CD4-positive, alpha-beta T cell treated with Interleukin-1 beta for 1 hour (primary cell): ENCODE measurements at places on chromosomes 4 and X.

DNA sequence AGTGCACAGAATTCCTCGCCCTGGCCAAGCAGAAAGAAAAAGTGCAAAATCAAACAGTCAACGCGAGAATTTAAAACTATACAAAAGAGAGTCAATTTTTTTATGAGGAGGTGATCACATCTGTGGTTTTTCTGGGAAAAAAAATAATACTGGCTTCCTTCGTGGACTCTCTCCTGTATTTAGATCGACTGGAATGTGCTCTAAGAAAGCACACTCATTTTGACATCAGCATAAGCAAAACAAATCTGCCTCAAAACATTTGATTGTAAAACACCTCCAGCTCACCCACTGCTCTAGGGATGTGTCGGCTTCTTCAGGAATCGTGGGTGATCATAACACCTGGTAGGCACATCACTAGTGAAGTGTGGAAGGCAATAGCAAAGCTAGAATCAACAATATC, 417.4 kb upstream of the FAT1 start:
- DNase-seq, result no peak

- DNase-seq, result no peak
These were observed 6.9 kb upstream of the ARMCX4 start for GRCh38 chrX:101478366-101478765.

DNA sequence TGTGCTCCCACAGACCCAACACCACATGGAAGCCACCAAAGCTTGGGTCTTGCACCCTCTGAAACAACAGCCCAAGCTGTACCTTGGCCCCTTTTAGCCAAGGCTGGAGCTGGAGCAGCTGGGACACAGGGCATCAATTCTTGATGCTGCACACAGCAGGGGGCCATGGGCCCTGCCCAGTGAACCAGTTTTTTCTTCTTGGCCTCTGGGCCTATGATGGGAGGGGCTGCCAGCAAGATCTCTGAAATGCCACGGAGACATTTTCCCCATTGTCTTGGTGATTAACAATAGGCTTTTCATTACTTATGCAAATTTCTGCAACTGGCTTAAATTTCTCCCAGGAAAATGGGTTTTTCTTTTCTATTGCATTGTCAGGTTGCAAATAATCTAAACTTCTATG, 49.0 kb downstream of the SPANXA2 start:
- DNase-seq, result no peak

- DNase-seq, result no peak
These were observed 32.8 kb upstream of the PPARGC1A start for GRCh38 chr4:23922541-23923111.

- no peak for DNase-seq
These were observed 25.1 kb upstream of the PRDM8 start for GRCh38 chr4:80172203-80172602.

GRCh38 chr4:53640576-53641453, 49.5 kb upstream of the LNX1 start:
- no peak for DNase-seq

DNA sequence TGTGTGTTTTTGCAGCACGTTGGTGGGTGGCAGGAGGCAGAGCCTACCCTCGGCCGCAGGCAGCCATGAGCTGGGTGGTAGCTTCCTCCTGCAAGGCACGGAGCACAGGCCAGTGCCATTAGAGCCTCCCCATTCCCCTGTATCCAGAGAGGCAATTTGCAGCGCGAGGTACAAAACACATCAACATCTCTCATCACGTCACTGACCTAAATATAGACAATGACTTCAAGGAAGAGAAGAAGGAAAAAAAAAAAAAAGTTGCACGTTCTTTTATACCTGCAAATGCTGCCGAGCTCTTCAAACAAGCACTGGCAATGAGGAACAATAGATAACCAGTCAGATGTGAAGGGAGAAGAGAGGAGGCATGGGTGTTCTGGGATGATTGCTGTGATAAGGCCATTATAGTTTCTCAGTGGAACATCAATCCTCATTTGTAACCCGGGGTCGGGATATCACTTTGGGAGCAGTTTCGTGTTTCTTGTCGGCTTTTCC, 159.9 kb downstream of the MGST2 start:
- no peak for DNase-seq

DNA sequence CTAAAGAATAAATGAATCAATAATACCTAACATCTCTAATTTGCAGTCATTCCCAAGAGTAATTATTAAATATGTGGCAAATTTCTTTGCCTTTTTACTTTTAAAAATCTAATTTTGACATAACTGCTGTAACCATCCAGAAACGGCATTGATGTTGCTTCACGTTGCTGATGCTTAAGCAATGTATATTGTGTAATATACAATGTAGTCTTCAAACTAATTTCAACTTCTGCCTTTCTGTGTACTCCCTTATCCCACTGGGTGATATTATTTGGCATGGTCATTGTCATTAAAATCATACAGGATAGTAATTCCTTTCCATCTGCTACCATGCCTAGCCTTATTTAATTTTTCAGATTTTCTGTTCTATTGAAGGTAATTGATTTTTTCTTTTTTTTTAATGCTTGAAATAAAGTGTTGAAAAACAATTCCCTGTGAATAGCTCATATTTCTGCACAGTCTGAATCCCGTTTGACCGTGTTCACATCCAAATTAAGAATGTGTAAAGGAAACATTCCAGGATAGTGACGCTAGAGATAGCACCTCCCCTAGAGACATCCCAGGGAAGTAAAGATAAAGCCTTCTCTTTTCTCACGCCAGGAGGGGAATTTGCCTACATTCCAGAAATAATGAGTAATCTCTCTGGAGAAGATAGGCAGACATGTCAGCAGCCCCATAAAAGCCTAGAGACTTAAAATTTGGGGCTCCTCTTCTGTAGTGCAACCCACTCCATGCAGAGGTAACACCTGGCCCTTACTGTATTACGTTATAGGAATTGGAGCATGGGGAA, 8.6 kb downstream of the FAM200B start:
- DNase-seq, result no peak

DNA sequence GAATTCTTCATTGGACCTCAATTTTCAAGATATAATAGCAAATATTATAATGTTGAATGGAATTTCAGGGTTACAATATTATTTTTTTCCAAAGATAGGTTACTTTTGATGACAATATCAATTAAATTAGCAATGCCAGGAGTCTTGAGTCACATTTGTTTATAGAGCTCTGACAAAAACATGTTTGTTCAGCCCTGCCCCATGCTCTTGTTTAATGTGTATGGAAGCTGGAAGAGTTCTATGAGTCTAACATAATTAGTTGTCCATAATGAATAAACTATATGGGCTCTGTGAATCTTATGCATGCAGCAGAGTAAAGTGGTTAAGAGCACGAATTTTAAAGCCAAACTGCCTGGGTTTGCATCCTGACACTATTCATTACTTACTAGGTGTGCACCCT, 22.9 kb upstream of the ALB start:
- DNase-seq, result no peak

GRCh38 chr4:84938316-84938715, 28.2 kb downstream of the WDFY3 start:
- no peak for DNase-seq

- DNase-seq, result peak; percentile 53
These were observed 2.9 kb downstream of the LRPAP1 start for GRCh38 chr4:3529363-3529762.

GRCh38 chr4:704198-704891, 1.3 kb upstream of the PCGF3 start:
- no peak for DNase-seq

DNA sequence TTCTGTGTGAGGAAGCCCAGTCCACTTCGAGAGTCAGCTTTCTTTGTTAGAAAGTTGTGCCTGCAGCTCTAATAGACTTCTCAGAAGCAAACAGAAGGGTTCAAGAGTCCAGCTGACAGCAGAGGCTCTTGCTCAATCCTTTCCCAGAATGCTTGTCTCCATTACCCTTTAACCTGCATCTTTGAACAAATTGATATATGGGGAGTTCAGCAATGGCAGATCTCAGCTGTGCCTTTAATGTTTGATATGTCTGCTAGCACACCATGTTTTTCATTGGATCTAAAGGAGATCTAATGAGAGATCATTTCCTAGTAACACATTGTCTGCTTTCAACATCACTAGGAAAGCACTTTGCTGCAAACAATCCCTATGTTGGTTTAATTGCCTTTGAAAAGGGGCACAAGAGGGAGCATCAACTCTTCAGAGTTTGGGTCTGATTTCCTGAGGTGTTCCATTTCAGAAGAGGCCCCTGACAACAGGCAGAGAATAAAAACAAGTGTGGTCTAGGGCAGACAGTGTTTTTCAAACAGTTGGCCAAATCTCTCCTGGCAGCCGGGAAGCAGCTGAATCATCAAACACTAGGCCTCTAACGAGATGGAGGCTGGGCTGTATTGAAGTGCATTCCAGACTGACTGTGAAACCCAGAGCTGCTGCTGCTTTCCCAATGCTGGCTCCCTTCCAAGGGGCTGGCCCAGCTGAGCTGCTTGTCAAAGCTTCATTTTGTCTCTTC, 55.5 kb downstream of the LUZP4 start:
- no peak for DNase-seq

- no peak for DNase-seq
These were observed 22.5 kb upstream of the CENPU start for GRCh38 chr4:184756399-184756798.

DNA sequence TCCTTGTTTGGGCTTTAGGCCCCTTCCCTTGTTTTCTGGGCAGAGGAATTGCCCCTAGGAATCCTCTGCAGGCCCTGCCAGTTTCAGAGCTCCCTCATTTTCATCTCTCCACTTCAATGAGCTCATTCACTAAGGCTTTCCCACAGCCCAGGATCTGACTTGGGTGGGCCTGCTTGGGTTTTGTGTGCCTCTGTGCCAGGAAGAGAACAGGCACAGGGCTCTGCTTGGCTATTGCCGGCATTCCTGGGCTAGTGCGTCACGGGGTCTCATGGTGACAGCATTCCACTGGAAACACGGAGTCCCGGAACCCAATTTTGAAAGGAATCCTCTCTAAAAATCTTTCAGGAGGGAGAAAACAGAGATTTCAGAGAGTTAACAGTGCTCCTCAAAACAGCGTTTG, 150.5 kb downstream of the VCX3A start:
- no peak for DNase-seq

DNA sequence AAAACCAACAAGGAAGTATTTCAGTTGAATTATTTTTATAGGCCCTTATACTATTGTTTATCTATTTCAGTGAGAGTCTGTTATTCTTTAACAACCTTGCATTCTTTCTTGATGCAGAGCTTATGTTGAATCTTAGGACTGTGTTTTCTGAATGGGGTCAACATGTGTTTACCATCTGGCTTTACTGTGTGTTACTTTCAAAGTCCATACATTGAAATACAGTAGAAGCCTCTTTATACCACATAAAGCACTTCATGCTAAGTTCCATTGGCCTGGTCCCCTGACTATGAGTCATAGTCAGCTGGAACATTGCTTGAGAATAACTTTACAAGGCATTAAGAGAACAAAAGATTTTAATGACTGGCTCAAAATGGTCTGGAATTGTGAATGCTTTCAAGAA, 152.6 kb downstream of the GASK1B start:
- no peak for DNase-seq
